ENCODE measurements at places on chromosomes 12 and 14.

DNA sequence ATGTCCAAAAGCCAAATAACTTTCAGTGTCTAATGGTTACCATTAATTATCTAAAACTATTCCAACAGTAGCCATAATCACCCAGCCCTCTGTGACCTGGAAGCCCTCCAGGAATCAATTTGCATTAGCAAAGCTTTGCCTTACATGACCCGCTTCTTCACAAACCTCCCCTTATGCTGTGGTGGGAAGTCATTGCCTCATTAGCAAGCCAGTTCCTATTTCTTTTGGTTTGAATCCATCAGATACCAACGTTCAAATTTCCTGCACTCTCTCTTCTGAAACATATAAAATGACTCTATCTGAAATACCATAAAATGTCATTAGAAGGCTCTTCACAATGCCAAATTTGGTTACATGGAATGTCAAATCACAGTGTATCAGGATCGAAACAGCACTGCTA, 268.3 kb upstream of the PRKD1 start:
- no peaks in the 10 kb centered on the region for H3K27me3 ChIP-seq
- no peak overlapping the region for H3K4me3 ChIP-seq
- no peaks in the 10 kb centered on the region for H3K36me3 ChIP-seq
- H3K4me1 ChIP-seq, result no peaks in the 10 kb centered on the region
- no peak overlapping the region for H3K27ac ChIP-seq
- DNase-seq, result no peak

DNA sequence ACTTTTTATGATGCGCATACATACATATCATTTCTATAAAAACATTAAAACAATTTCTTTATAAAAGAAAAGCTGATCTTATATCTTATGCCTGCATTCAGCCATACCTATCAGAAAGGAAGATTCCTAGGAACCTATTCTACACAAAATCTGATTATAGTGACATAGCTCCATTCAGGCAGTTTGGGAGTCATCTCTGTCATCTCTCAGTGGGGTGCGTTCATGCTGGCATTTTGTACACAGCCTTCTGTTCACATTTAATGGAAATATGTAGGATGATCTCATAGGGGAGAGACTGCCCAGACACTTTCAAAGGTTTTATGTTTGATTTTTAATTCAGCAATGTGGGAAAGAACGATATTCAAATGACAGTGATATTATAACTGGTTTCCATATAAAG, 52.9 kb downstream of the ATL1 start:
- H3K36me3 ChIP-seq, result peaks cover 11% of the 10 kb centered on the region
- no peak overlapping the region for H3K27ac ChIP-seq
- H3K4me1 ChIP-seq, result no peaks in the 10 kb centered on the region
- H3K4me3 ChIP-seq, result no peak overlapping the region
- no peaks in the 10 kb centered on the region for H3K27me3 ChIP-seq

DNA sequence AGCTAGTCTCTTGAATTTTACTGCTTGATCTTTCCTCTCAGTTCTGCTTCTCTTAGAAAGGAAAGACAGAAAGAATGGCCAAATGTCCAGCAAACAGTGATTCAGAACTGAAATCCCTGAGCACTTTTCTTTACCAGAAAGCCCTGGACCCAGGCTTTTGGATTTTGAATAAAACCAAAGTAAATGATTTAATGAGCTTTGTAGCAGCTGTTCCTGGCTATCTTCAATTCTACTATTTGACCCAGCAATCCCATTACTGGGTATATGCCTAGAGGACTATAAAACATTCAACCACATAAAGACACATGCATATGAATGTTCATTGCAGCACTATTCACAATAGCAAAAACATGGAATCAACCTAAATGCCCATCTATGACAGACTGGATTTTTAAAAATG, 187.2 kb downstream of the PRKD1 start:
- H3K27me3 ChIP-seq, result no peaks in the 10 kb centered on the region
- no peak overlapping the region for H3K4me3 ChIP-seq
- DNase-seq, result no peak
- H3K36me3 ChIP-seq, result no peaks in the 10 kb centered on the region
- H3K27ac ChIP-seq, result no peak overlapping the region
- no peaks in the 10 kb centered on the region for H3K4me1 ChIP-seq

DNA sequence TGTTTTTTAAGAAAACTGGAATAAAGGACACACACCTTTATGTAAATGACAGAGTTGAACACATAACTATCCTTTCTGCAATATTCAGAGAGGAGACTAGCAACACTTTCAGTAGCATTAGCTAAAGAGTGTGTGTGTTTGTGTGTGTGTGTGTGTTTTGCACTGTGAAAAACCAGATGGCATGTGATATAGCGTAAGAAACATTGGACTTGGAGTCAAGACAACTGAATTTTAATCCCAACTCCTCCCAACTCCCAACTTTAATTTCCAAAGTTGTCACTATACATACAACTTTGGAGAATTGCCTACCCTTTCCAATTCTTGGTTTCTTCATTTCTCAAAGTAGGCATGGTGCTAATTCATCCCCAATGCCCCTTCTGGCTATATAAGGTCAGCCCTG, 347.8 kb downstream of the KCNH5 start:
- H3K4me3 ChIP-seq, result no peak overlapping the region
- H3K36me3 ChIP-seq, result no peaks in the 10 kb centered on the region
- H3K27me3 ChIP-seq, result no peaks in the 10 kb centered on the region
- H3K27ac ChIP-seq, result no peak overlapping the region

GRCh38 chr12:59383079-59383822, 212.6 kb upstream of the SLC16A7 start:
- no peaks in the 10 kb centered on the region for H3K36me3 ChIP-seq
- no peak for DNase-seq
- no peaks in the 10 kb centered on the region for H3K27me3 ChIP-seq
- no peak overlapping the region for H3K4me3 ChIP-seq
- peaks cover 2% of the 10 kb centered on the region for H3K4me1 ChIP-seq

DNA sequence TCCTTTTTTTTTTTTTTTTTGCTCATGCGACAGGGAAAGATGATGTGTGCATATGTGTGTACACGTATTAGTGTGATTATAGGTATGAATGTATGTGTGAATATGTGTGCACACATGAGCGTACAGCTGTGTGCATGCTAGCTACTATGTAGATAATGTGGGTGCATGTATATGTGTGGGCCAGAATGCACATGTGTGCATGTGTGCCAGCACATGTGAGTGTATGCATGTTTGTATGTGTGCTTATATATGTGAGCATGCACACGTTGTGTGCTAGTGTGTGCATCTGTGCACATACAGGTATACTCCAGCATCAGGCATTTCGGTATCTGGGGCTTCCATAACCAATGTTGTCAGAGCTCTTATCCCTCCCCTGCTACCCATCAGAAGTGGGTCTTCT, 541.1 kb downstream of the AACS start:
- H3K4me1 ChIP-seq, result no peaks in the 10 kb centered on the region
- H3K27me3 ChIP-seq, result peaks cover 2% of the 10 kb centered on the region
- no peak overlapping the region for H3K27ac ChIP-seq
- H3K4me3 ChIP-seq, result no peak overlapping the region

GRCh38 chr12:71804505-71804904, 35.1 kb upstream of the TBC1D15 start:
- no peaks in the 10 kb centered on the region for H3K36me3 ChIP-seq
- H3K4me3 ChIP-seq, result no peak overlapping the region
- peaks cover 19% of the 10 kb centered on the region for H3K27me3 ChIP-seq
- no peak for DNase-seq
